ENCODE measurements at places on chromosomes 3 and 15.

- DNase-seq = peak; percentile 50
These were observed 430 bp downstream of the SLCO2A1 start for GRCh38 chr3:134029256-134029733.

- DNase-seq = no peak
These were observed 951 bp downstream of the POMGNT2 start for GRCh38 chr3:43104660-43105595.

- no peak for DNase-seq
These were observed 108.4 kb upstream of the RASGRP1 start for GRCh38 chr15:38672814-38673670.

DNA sequence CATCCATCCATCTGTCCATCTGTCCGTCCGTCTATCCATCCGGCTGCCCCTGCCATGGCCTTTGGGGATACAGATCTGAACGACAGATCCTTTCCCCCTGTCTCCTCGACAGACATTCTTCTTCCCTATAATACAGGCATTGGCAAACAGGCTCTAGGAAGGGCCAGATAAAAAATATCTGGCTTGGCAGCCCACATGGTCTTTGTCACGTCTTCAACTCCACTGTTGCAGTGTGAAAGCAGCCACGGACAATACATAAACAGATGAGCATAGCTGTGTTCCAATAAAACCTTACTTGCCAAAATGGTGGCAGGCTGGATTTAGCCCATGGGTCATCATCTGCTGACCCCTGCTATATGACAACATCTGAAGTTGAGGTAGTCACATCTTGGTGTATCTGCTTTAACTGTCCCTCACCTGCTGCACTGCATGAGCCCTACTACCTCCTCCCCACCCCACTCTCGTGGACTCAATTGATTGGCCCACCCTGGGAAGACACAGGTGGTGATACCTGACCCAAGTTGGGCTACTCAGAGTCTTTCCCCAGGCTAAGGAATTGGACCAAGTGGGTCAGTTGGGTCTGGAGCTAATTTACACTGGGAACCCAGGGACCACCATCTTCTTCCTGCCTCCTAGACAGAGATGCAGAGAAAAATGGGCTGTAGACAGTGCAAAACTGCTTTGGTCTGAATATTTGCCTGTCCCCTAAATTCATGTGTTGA lies 128.4 kb upstream of the SMAD3 start:
- no peak for DNase-seq

DNA sequence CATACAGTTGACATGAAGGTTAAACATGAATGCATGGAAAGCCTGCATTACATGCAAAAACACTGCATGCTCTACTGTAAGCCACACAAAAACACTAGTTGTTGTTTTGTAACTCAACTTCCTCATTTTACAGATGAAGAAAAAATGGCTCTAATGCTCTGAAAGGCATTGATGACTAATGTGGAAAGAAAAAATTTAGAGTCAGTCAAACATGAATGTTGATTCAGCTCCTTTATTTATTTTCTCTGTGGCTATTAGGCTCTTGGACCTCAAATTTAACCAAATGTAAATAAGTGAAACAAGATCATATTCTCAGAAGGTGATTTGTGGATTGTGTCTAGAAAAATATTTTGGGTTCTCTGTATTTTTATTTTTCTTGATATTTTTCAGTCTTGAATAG lies 336.7 kb upstream of the ZNF717 start:
- no peak for DNase-seq

DNA sequence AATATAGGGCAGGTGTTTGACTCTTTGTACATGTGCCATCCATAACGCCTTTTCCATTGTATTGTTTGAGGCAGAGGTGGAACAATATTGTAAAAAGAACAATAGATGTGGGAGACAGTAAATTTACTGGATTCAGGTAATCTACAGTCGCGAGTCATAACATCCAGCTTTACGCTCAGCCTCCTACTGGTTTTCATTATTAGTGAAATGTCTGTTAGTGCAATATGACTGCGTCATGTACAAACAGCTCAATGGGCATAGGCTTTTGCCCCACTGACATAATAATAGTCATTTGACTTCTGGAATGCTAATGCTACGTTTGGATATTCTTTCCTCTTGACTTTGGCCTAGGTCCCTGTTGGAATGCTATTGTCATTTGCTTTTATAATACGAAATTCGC lies 9.5 kb downstream of the CACNA2D3 start:
- DNase-seq = no peak

DNA sequence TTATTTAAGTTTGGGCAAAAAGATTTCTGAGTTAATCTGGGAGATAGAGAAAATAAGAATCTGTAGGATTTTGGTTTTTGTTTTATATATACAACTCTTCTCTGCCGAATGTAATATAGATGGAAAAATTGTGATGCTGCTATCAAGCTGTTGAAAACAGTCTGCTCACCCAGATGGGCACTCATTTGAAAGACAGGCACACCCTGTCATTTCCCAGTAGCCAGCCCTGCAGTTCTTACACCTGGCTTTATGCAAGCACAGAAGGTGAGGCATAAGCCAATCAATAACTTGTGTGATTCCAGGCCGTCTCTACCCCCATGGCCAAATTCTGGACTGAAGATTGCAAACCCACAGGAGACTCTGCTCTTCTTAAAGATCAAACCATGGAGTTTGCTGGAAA lies 27.1 kb upstream of the PTX3 start:
- DNase-seq = no peak

DNA sequence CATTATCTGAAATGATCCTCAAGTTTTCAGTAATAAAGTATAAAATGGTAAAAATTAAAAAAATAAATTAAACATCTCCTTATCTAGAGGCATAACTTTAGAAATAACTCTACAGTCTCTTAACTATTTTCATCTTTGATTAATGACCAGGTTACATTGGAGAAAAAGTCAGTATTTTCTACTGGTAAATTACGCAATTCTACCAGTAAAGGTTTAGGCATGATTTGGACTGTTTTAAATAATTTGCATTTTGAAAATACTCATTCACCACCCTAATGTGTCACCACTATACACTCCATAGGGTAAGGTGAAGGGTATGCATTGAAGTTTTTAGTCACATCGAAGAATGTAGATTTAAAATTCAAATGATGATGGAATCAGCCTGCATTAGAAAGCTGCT lies 45.9 kb upstream of the BCHE start:
- DNase-seq = no peak

DNA sequence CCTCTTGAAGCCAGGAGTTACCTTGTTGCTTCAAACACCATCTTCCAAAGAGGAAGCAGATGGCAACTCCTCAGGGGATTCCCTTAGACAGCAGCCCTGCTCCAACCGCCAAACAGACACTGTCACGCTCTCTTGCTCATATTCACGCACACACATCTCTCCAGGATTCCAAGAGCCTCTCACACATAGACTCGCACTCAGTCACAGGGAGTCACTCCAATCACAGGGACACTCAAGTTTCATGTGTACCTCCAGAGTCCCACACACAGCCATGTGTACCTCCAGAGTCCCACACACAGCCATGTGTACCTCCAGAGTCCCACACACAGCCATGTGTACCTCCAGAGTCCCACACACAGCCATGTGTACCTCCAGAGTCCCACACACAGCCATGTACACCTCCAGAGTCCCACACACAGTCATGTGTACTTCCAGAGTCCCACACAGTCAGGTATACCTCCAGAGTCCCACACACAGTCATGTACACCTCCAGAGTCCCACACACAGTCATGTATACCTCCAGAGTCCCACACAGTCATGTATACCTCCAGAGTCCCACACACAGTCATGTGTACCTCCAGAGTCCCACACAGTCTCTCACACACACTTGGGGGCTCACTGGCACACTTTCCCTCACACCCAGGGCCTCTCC lies 6.1 kb downstream of the VWA5B2 start:
- no peak for DNase-seq

DNA sequence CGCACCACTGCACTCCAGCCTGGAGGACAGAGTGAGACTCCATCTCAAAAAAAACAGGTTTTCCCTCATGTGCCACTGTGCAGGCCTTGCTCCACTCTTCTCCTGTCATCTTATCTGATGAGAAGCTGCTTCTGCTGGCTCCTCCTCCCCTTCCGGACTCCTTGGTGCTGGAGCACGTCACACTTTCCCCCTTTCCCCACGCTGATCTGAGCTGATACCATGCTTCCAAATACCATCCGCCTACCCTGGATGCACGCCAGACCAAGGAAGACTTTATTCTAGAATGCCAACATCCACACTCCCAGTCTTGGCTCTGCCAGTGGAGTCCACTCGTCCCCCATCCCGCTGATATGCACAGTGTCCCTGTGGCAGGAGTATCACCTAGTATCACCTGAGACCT lies 31.3 kb downstream of the HOMER2 start:
- no peak for DNase-seq

DNA sequence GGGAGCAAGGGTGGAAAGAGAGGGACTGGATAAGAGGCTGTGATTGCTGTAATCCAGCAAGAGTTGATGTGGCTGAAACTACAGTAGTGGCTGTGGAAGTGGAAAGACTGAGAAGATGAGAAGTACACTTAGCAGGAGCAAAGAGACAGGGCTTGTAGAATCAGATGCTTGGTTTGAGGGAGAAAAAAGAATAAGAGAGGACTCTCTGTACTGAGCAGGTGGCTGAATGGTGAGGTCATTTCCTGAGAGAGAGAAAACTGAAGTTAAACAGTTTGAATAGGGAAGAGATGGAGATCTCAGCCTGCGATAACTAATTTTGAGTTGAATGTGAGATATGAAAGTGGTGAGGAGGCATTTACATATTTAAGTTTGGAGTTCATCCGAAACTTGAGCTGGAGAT lies 95.8 kb upstream of the SLC25A36 start:
- DNase-seq = no peak

GRCh38 chr3:56702490-56703315 lies 19.6 kb upstream of the TASOR start:
- peak; percentile 52 for DNase-seq
